ENCODE measurements at places on chromosomes 16 and 17. TPM values are rescaled to one million over a fixed set of nuclear protein-coding genes. Genes with fewer than 3 reads are reported as not detected.

NT5M gene
- 0.76 TPM for polyA plus RNA-seq

DNA sequence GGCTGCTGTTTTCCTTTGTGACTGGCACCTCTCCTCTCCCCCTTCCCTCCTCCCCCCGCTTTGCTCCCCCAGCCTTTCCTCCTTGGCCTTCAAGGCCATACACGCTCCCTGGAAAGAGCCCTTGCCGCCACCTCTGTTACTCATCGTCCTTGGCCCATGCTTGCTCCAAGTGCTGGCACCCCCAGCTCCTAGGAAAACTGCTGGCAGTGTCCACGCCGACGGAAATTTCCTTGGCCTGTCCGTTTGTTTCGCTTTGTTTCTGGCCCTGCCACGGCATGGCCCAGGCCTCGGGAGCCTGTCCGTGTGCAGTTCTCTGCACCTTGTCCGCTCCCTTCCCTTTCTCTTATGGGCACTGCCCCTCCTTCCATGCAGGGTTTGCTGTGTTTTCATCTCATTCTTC is 18.0 kb downstream of the CA5A start:
- H3K27ac ChIP-seq: no peak overlapping the region
- DNase-seq: no peak
- H3K4me3 ChIP-seq: no peak overlapping the region

GRCh38 chr17:35002876-35003551 is 22.7 kb downstream of the LIG3 start:
- no peaks in the 10 kb centered on the region for H3K4me1 ChIP-seq
- H3K36me3 ChIP-seq: no peaks in the 10 kb centered on the region
- no peak overlapping the region for H3K4me3 ChIP-seq
- H3K27ac ChIP-seq: no peak overlapping the region
- no peaks in the 10 kb centered on the region for H3K27me3 ChIP-seq

GRCh38 chr17:15648386-15648785 is 28.9 kb upstream of the FBXW10B start:
- DNase-seq: no peak
- no peaks in the 10 kb centered on the region for H3K27me3 ChIP-seq
- no peak overlapping the region for H3K27ac ChIP-seq
- H3K4me3 ChIP-seq: no peak overlapping the region
- H3K4me1 ChIP-seq: no peaks in the 10 kb centered on the region
- H3K36me3 ChIP-seq: no peaks in the 10 kb centered on the region

DNA sequence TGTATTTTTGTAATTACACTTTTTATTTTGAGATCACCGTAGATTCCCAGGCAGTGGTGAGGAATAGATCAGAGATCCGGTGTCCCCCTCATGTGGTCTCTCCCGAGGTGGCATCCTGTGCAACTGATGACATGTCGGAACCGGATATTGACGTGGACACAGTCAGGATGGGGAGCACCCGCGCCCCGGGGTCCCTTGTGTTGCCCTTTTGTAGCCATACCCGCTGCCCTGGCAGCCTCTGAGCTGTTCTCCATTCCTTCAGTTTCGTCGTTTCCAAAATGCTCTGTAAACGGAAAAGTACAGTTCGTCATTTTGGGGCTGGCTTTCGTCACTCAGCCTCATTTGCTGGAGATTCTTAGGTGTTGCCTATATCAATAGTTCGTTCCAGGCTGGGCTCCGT is 14.2 kb downstream of the JPH3 start:
- no peaks in the 10 kb centered on the region for H3K4me1 ChIP-seq
- no peaks in the 10 kb centered on the region for H3K36me3 ChIP-seq
- no peak for DNase-seq
- no peaks in the 10 kb centered on the region for H3K27me3 ChIP-seq
- no peak overlapping the region for H3K27ac ChIP-seq
- no peak overlapping the region for H3K4me3 ChIP-seq

ARHGAP44 gene
- polyA plus RNA-seq: 0.78 TPM

DNA sequence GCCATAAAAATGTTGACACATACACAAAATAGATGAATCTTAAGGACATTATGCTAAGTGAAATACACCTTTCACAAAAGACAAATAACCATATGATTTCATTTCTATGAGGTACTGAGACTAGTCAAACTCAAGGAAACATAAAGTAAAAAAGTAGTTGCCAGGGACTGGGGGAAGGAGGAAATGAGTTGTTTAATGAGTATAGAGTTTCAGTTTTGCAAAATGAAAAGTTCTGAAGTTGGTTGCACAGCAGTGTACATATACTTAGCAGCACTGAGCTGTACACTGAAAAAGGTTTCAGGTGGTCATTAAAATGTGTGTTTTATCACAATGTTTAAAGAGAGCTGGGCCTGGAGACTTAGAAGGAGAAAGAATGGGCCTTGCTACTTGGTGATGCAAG is 4.7 kb upstream of the SLC13A2 start:
- no peak for DNase-seq
- no peaks in the 10 kb centered on the region for H3K27me3 ChIP-seq
- H3K4me1 ChIP-seq: no peaks in the 10 kb centered on the region
- no peak overlapping the region for H3K27ac ChIP-seq

- no peak for DNase-seq
- H3K27ac ChIP-seq: no peak overlapping the region
- H3K4me1 ChIP-seq: peaks cover 17% of the 10 kb centered on the region
- peaks cover 16% of the 10 kb centered on the region for H3K27me3 ChIP-seq
- H3K4me3 ChIP-seq: no peak overlapping the region
- no peaks in the 10 kb centered on the region for H3K36me3 ChIP-seq
These were observed 2.8 kb downstream of the MARVELD3 start for GRCh38 chr16:71628810-71629209.

NACA2 gene
- not detected for polyA plus RNA-seq

DNA sequence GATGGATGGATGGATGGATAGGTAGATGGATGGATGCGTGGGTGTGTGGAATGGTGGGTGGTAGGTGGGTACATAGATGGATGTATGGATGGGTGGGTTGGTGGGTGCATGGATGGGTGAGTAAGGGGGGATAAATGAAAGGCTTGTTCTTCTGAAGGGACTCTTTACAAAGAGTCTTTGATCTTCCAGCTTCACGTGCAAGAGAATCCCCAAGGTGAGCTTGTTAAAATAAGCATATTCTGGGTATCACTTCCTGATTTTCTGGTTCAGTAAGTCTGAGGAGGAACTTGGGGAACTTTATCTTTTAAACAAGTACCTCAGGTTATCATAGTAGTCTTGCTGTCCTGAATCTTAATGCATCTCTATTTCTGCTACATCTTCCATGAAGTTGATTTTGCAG is 639.1 kb downstream of the MAF start:
- H3K4me1 ChIP-seq: peaks cover 39% of the 10 kb centered on the region
- no peak overlapping the region for H3K4me3 ChIP-seq
- peak; percentile 82 for DNase-seq
- no peak overlapping the region for H3K27ac ChIP-seq
- H3K27me3 ChIP-seq: peaks cover 18% of the 10 kb centered on the region

CD300LB gene
- 0.39 TPM for polyA plus RNA-seq

DNA sequence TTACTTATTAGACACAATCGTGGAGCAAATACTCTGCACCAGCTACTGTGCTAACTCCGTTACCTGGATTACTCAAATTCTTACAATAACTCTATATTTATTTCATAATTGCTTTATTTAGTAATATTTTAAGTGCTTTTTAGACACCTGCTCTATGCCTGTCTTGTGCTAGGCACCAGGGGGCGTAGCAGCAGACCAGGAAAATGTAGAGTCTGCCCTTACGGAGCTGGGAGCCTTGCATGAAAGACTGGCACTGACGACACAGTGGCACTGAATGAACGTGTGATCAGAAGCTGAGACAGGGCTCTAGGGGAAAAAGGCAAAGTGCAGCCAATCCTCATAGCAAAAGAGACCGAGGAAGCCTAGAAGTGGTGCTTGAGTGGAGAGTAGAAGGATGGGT is 486.5 kb downstream of the CDH13 start:
- no peak overlapping the region for H3K4me3 ChIP-seq
- no peak for DNase-seq
- no peaks in the 10 kb centered on the region for H3K4me1 ChIP-seq
- no peaks in the 10 kb centered on the region for H3K36me3 ChIP-seq
- no peaks in the 10 kb centered on the region for H3K27me3 ChIP-seq

RPRML gene
- 0.13 TPM for polyA plus RNA-seq

- H3K27ac ChIP-seq: no peak overlapping the region
- H3K4me1 ChIP-seq: no peaks in the 10 kb centered on the region
These were observed 131.1 kb downstream of the TMEM114 start for GRCh38 chr16:8459085-8459733.

OR4D1 gene
- polyA plus RNA-seq: 0.03 TPM

GRCh38 chr17:70307430-70308225 is 138.3 kb downstream of the KCNJ2 start:
- H3K27me3 ChIP-seq: no peaks in the 10 kb centered on the region
- no peak for DNase-seq
- no peaks in the 10 kb centered on the region for H3K36me3 ChIP-seq
- H3K4me1 ChIP-seq: no peaks in the 10 kb centered on the region
- H3K27ac ChIP-seq: no peak overlapping the region

DNA sequence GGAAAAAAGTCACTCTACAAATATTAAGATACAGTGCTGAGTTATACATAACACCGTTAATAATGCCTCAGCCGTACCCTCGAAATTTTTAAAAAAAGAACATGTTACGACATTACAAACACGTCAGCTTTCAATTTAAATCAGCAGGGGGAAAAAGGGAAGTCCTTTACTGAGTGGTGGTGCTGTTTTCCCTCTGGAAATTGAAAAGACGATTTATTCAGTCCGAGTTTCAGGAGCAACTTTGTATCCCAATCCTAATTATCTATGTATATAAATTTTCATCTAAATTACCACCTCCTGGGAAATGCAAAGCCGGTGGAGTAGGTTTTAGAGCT is 1.3 kb downstream of the NETO2 start:
- peaks cover 9% of the 10 kb centered on the region for H3K4me1 ChIP-seq
- H3K27ac ChIP-seq: no peak overlapping the region
- peak overlapping the region; percentile 42 for H3K4me3 ChIP-seq
- DNase-seq: peak; percentile 58
- no peaks in the 10 kb centered on the region for H3K36me3 ChIP-seq
- H3K27me3 ChIP-seq: peaks cover 9% of the 10 kb centered on the region

NECAB2 gene
- not detected for polyA plus RNA-seq

DNA sequence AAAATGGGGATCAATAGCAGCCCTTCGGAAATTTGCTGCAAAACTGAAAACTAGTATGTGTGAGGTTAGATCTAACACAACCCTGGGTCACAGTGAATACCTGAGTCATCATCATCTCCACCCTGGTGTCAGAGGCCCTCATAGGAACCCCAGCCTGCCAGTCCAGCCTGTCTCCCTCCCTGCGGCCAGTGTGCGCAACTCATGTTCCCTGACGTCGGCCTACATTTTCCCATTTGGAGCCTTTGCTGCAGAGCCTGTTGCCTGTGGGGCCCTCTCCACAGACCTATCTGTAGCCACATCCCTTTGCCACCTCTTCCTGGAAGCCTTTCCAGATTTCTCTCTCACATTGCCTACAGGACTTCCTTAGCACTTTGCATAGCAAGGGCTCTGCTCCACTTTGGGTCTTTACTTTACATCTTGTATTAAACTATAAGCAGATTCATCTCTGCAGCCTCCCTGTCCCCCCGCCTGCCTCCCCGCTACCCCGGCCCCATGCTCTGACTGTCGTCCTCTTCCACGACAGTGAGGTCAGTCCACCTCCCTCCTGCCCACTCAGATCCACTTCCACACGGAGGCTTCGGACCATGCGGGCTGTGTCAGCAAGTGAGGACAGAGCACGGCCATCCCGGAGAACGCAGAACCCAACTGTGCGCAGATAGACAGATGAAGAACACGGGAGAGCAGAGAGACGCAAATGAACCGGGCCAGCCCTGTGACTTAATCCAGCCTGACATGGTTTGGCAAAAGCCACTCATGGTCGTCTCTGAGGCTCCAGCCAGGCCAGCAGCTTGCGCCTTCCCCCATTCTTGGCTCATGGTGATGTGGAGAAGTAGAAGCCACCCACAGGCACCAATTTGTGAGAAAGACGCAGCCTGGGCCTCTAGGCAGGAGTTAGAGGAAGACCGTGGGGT is 31.0 kb downstream of the NGFR start:
- no peak for DNase-seq
- H3K4me1 ChIP-seq: no peaks in the 10 kb centered on the region
- H3K27me3 ChIP-seq: no peaks in the 10 kb centered on the region
- no peak overlapping the region for H3K27ac ChIP-seq
- H3K36me3 ChIP-seq: no peaks in the 10 kb centered on the region

GRCh38 chr17:21149621-21150020 is 22.9 kb downstream of the DHRS7B start:
- no peak overlapping the region for H3K27ac ChIP-seq
- DNase-seq: no peak
- no peaks in the 10 kb centered on the region for H3K27me3 ChIP-seq
- H3K36me3 ChIP-seq: peaks cover 5% of the 10 kb centered on the region
- H3K4me3 ChIP-seq: no peak overlapping the region
- no peaks in the 10 kb centered on the region for H3K4me1 ChIP-seq

- DNase-seq: peak; percentile 24
- no peaks in the 10 kb centered on the region for H3K36me3 ChIP-seq
- no peaks in the 10 kb centered on the region for H3K27me3 ChIP-seq
- H3K27ac ChIP-seq: no peak overlapping the region
These were observed 126.1 kb downstream of the SEC14L1 start for GRCh38 chr17:77266891-77267341.

- no peaks in the 10 kb centered on the region for H3K27me3 ChIP-seq
- H3K27ac ChIP-seq: no peak overlapping the region
- no peak for DNase-seq
These were observed 24.2 kb downstream of the EMP2 start for GRCh38 chr16:10556236-10556635.

DNA sequence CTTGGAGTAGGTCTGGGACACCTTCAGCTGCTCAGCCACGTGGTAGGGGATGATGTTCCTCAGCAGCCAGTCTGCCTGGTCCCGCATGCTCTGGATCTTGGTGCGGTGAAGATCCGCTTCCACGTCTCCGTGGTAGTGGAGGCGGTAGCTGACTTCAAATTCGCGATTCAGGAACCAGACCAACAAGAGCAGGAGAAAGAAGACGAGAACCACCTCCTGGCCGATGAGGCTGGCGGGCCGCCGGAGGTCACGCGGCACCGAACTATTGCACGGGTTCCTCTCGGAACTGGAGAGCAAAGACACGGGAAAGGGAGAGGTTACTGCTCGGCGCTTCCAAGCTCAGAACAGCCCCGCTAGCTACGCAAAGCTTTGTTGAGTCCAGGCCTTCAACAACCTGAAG is 86.2 kb upstream of the CREBBP start:
- H3K4me3 ChIP-seq: no peak overlapping the region
- no peak for DNase-seq
- peaks cover 15% of the 10 kb centered on the region for H3K4me1 ChIP-seq
- no peaks in the 10 kb centered on the region for H3K36me3 ChIP-seq

GRCh38 chr17:27049104-27049784 is 244.7 kb upstream of the WSB1 start:
- no peak for DNase-seq
- H3K4me3 ChIP-seq: no peak overlapping the region
- no peak overlapping the region for H3K27ac ChIP-seq

DNA sequence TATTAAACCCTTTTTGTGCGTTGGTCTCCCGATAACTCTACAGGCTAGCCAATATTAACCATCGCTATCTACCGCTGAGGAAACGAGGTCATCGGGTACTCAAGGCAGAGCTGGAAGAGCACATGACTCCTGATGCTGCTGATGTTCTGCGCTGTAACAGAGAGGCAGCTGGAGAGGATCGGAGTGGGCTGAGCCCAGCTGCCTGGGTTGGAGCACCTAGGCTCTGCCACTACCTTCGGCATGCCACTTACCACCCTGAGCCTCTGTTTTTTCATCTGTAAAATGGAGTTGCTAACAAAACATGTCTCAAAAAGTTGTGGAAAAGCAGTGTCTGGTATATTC is 432 bp upstream of the SLC46A1 start:
- no peak overlapping the region for H3K27ac ChIP-seq
- H3K27me3 ChIP-seq: no peaks in the 10 kb centered on the region
- H3K4me3 ChIP-seq: peak overlapping the region; percentile 81
- no peaks in the 10 kb centered on the region for H3K36me3 ChIP-seq

GRCh38 chr16:71373073-71373472 is 14.6 kb downstream of the CALB2 start:
- H3K36me3 ChIP-seq: no peaks in the 10 kb centered on the region
- no peak for DNase-seq
- H3K27ac ChIP-seq: no peak overlapping the region
- no peak overlapping the region for H3K4me3 ChIP-seq
- H3K27me3 ChIP-seq: no peaks in the 10 kb centered on the region

SLFN14 gene
- polyA plus RNA-seq: not detected

All from B cell (primary cell).